ENCODE measurements at places on chromosomes 13 and 19. TPM values are rescaled to one million over a fixed set of nuclear protein-coding genes. Genes with fewer than 3 reads are reported as not detected.

MBD3L2 gene
- polyA plus RNA-seq = not detected

SIX5 gene
- polyA plus RNA-seq = 6.7 TPM

CNFN gene
- polyA plus RNA-seq = 0.20 TPM

- no peak for DNase-seq
Observed at GRCh38 chr19:41324921-41325639, 15.1 kb downstream of the CCDC97 start.

- DNase-seq = no peak
Observed at GRCh38 chr13:36834299-36834698, 15.3 kb downstream of the RFXAP start.
